ENCODE measurements at places on chromosomes 11 and 22. TPM values are rescaled to one million over a fixed set of nuclear protein-coding genes. Genes with fewer than 3 reads are reported as not detected.

DNA sequence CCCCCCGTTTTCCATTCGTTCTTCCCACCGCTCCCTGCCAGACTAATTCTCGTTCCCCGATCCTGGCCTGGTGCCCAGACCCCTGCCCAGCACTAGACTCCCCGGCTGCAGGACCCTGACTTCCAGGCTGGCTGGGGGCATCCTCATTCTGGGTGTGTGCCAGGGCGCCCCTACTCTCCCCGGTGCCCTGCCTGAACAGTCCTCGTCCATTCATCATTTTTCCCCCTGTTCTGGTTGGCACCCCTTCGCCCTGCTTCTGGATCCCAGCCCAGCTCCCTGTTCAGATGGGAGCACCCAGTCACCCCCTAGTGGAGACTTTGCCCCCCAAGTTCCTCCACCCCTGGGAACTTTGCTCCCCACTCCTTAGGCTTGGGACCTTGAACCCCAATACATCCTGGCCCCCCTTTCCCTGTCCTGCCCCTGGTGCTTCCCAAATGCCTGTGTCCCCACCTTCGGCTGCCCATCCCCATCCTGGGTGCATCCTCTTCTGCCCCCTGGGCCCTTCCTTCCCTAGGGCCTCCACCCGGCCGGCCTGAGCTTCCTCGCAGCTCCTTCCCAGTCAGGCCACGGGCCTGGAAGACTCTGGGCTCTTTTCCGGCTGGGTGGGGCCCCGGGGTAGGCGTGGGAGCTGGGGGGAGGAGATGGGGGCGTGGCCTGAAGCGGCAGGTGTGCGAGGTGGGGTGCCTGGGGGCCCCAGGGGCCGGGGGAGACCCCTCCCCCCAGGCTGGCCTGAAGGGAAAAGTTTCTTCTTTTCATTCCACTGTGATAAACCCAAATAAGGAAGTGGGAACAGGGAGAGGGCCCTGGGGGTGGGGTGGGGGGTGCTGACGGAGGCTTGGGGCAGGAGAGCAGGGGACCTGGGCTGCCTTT, 908 bp downstream of the PLCB3 start:
- peaks cover 6% of the 10 kb centered on the region for H3K4me1 ChIP-seq
- peak overlapping the region; percentile 89 for H3K27ac ChIP-seq
- DNase-seq: peak; percentile 69

DNA sequence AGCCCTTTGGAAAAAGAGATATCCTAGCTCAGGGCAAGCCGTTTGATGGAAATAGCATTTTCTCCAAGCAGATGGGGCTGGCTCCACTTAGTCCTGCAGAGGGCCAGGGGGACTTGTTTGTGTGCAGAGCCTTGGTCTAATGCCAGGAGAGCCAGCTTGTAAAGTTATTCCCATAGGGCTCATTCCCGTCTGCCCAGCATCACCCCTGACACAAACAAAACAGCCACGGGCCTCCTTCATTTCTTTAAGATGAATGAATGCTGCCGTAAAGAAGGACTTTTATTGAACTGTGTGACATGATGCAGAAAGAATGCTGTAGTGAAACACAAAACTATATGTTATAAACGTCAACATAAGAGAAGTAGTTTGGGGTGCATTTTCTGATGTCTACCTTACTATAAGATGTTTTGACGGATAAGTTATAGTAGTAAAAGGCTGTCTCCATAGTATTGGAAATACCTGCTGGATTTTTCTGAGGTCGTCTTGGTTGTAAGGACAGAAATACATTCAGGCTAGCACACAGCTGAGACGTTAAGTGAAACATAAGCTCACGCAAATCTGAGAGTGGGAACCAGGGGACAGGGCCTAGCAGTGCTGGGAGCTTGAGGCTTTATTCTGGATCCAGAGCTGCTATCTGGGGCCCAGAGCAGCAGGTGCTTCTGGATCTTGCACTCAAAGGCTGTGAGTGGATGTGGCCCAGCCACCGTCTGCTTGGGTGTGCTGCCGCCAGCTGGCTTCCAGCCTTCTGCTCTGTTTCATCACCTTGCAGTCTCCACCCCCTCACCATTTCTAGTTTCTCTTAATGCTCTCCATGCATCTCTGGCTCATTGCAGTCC, 53.3 kb downstream of the NCAM1 start:
- H3K36me3 ChIP-seq: no peaks in the 10 kb centered on the region
- H3K27me3 ChIP-seq: no peaks in the 10 kb centered on the region
- H3K4me3 ChIP-seq: no peak overlapping the region
- no peak for DNase-seq

- peaks cover under 1% of the 10 kb centered on the region for H3K4me1 ChIP-seq
- H3K27me3 ChIP-seq: no peaks in the 10 kb centered on the region
- H3K4me3 ChIP-seq: no peak overlapping the region
- no peak overlapping the region for H3K27ac ChIP-seq
Measured at GRCh38 chr11:113572136-113572735, 97.0 kb upstream of the DRD2 start.

DNA sequence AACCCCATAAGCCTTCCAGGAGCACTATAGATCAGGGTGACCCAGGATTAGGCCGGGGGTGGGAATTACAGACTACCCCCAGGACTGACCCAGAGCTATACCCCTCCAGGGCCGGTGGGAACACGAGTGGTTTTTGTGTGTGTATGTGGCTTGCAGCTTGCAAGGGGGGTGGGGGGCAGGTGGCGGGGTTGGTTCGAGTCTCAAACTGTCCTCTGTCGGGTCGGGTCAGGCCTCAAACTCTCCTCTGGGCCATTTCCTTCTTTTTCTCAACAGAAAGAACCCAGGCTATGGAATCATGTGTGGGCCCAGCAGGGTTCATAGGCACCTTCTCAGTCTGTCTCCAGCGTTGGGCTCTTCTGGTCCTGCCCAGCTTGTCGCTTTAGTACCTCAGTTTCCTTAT, 58.4 kb downstream of the BCR start:
- H3K36me3 ChIP-seq: peaks cover 6% of the 10 kb centered on the region
- no peak overlapping the region for H3K27ac ChIP-seq
- no peak overlapping the region for H3K4me3 ChIP-seq

DNA sequence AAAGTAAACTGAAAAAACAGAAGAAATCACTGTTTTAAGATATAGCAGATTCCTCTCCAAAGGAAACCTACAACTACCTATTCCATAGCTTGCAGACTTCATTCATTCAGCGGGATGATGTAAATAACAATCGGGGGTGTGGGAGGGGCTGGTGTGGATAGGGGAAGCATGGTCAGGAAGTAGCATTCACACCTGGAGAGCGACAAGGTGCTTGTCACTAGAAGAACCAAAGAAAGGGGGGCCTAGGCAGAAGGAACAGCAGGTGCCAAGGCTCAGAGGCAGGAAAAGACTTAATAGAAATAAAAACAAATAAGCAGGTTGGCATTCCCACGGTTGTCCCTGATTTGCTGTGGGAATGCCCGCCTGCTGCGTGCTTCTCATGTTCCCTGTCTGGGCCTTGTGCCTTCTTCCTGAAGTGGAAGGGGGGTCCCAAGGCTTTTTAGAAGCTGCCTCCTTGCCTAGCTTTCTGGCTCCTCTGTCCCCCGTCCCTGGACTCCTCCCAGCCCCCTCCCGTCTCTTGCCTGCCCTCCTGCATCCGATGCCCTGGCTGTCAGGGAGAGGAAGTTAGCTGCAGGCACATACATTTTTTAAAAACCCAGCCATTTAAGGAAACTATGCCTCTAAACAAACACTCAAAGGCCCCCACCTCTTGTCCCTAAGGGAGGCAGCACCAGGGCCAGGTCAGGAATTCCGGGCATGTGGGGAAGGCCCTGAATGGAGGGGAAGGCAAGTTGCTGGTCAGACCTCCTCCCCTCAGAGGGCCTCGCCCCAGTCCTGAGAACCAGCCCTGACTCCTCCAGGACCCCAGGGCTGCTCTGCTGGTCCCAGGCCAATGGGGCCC, 54.7 kb upstream of the PRDM11 start:
- no peak overlapping the region for H3K4me3 ChIP-seq
- peak overlapping the region; percentile 31 for H3K27ac ChIP-seq
- no peak for DNase-seq
- peaks cover 6% of the 10 kb centered on the region for H3K36me3 ChIP-seq
- H3K4me1 ChIP-seq: peaks cover 51% of the 10 kb centered on the region
- no peaks in the 10 kb centered on the region for H3K27me3 ChIP-seq

GRCh38 chr22:20652130-20652529, 121.8 kb upstream of the SERPIND1 start:
- H3K27me3 ChIP-seq: peaks cover 10% of the 10 kb centered on the region
- H3K4me1 ChIP-seq: no peaks in the 10 kb centered on the region
- no peak for DNase-seq
- no peaks in the 10 kb centered on the region for H3K36me3 ChIP-seq
- no peak overlapping the region for H3K27ac ChIP-seq
- H3K4me3 ChIP-seq: no peak overlapping the region

- DNase-seq: no peak
- H3K4me1 ChIP-seq: peaks cover 26% of the 10 kb centered on the region
- H3K4me3 ChIP-seq: peak overlapping the region; percentile 75
- peak overlapping the region; percentile 90 for H3K27ac ChIP-seq
Measured at GRCh38 chr22:41302021-41302767, 869 bp downstream of the ZC3H7B start.

GRCh38 chr22:21990445-21991303, 8.1 kb upstream of the TOP3B start:
- no peaks in the 10 kb centered on the region for H3K4me1 ChIP-seq
- no peak for DNase-seq
- H3K36me3 ChIP-seq: no peaks in the 10 kb centered on the region
- H3K27ac ChIP-seq: no peak overlapping the region

GRCh38 chr11:71305451-71306125, 53.2 kb upstream of the SHANK2 start:
- no peak overlapping the region for H3K4me3 ChIP-seq
- no peaks in the 10 kb centered on the region for H3K27me3 ChIP-seq
- no peaks in the 10 kb centered on the region for H3K36me3 ChIP-seq
- H3K27ac ChIP-seq: no peak overlapping the region
- peaks cover 6% of the 10 kb centered on the region for H3K4me1 ChIP-seq
- no peak for DNase-seq

GRCh38 chr11:126140926-126141280, 70.5 kb downstream of the RPUSD4 start:
- no peak overlapping the region for H3K27ac ChIP-seq
- peaks cover 10% of the 10 kb centered on the region for H3K27me3 ChIP-seq
- H3K4me1 ChIP-seq: peaks cover 7% of the 10 kb centered on the region
- H3K4me3 ChIP-seq: no peak overlapping the region
- peak; percentile 33 for DNase-seq

- H3K27ac ChIP-seq: no peak overlapping the region
- no peaks in the 10 kb centered on the region for H3K27me3 ChIP-seq
- DNase-seq: peak; percentile 47
- no peaks in the 10 kb centered on the region for H3K36me3 ChIP-seq
- H3K4me3 ChIP-seq: no peak overlapping the region
Measured at GRCh38 chr22:24466716-24467328, 28.3 kb upstream of the UPB1 start.

- peaks cover 5% of the 10 kb centered on the region for H3K36me3 ChIP-seq
- no peak for DNase-seq
- peaks cover 7% of the 10 kb centered on the region for H3K4me1 ChIP-seq
- no peaks in the 10 kb centered on the region for H3K27me3 ChIP-seq
Measured at GRCh38 chr11:1566381-1567051, 5.6 kb downstream of the DUSP8 start.

- H3K4me3 ChIP-seq: no peak overlapping the region
- DNase-seq: no peak
- no peaks in the 10 kb centered on the region for H3K36me3 ChIP-seq
- H3K27me3 ChIP-seq: peaks cover 18% of the 10 kb centered on the region
Measured at GRCh38 chr11:10394229-10395101, 60.6 kb upstream of the AMPD3 start.

- no peak overlapping the region for H3K4me3 ChIP-seq
- peaks cover 72% of the 10 kb centered on the region for H3K36me3 ChIP-seq
- no peak for DNase-seq
- H3K4me1 ChIP-seq: no peaks in the 10 kb centered on the region
- H3K27ac ChIP-seq: no peak overlapping the region
Measured at GRCh38 chr22:17733466-17733865, 40.8 kb downstream of the BID start.

DNA sequence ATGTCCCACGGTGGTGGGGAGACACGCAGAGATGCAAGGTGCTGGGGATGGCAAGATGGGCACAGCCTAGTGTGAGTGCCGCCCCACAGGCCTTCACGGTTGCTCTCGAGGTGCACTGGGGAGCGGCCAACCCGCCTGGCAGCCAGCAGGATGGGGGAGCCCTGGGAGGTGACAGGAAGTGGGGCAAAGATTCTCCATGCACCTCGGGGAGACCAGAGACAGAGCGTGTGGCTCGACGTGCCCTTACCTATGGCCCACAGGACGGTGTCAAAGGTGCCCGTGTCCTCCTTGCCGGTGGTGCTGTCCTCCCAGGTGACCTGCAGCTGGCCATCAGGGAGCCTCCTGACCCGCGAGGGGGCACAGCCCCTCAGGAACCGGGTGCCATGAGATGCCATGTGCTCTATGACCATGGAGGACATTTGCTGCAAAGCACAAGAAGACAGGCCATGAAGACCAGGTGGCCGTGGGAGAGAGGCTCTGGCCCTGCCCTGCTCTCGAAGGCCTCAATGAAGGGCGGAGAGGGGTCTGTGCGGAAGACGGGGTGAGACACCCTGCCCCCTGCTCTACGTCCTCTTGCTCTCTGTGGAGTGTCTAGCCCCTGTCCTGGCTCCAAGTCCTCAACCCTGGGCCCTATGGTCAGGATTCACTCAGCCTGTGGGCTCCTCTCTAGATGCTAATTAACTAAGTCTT, 40.6 kb upstream of the GNB1L start:
- no peak for DNase-seq
- H3K4me1 ChIP-seq: peaks cover 15% of the 10 kb centered on the region
- peaks cover 28% of the 10 kb centered on the region for H3K36me3 ChIP-seq
- H3K27ac ChIP-seq: no peak overlapping the region
- H3K4me3 ChIP-seq: no peak overlapping the region

- H3K36me3 ChIP-seq: peaks cover 62% of the 10 kb centered on the region
- H3K4me1 ChIP-seq: no peaks in the 10 kb centered on the region
- H3K27ac ChIP-seq: no peak overlapping the region
- H3K27me3 ChIP-seq: no peaks in the 10 kb centered on the region
- DNase-seq: no peak
- no peak overlapping the region for H3K4me3 ChIP-seq
Measured at GRCh38 chr11:118652681-118653181, 26.7 kb downstream of the TREH start.

GRCh38 chr11:3016861-3017260, 24.7 kb upstream of the NAP1L4 start:
- H3K4me1 ChIP-seq: no peaks in the 10 kb centered on the region
- no peak overlapping the region for H3K27ac ChIP-seq
- H3K36me3 ChIP-seq: peaks cover 92% of the 10 kb centered on the region
- no peaks in the 10 kb centered on the region for H3K27me3 ChIP-seq
- DNase-seq: no peak

DNA sequence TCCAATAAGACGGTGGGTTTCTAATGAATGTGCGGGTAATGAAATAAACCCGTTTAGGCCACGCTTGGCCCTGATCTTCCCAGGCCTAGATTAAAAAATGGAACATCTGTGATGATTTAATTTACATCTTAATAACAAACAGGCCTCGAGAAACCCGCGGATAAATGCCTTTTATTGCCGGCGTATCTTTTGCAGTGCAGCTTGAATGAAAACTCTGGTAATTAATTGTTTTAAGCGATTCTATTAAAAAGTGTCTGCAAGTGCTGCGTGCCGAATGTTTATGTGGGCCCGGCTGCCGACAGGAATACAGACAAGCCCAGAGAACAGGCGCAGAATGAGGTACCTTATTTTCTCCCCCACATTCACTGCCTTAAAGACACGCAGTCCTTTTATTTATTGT, 420.7 kb downstream of the MN1 start:
- no peaks in the 10 kb centered on the region for H3K36me3 ChIP-seq
- H3K4me3 ChIP-seq: no peak overlapping the region
- H3K27ac ChIP-seq: no peak overlapping the region

CRACR2B gene
- 1.2 TPM for total RNA-seq

TRIM22 gene
- total RNA-seq: 26.0 TPM

MUC5AC gene
- not detected for total RNA-seq

OR8D1 gene
- not detected for total RNA-seq

YPEL4 gene
- not detected for total RNA-seq

NXPE1 gene
- total RNA-seq: not detected

ZNHIT2 gene
- total RNA-seq: 23.6 TPM

DCDC1 gene
- 0.19 TPM for total RNA-seq

OR51I1 gene
- not detected for total RNA-seq

All from MCF 10A (cell line).